ENCODE measurements at places on chromosomes 7 and 10.

DNA sequence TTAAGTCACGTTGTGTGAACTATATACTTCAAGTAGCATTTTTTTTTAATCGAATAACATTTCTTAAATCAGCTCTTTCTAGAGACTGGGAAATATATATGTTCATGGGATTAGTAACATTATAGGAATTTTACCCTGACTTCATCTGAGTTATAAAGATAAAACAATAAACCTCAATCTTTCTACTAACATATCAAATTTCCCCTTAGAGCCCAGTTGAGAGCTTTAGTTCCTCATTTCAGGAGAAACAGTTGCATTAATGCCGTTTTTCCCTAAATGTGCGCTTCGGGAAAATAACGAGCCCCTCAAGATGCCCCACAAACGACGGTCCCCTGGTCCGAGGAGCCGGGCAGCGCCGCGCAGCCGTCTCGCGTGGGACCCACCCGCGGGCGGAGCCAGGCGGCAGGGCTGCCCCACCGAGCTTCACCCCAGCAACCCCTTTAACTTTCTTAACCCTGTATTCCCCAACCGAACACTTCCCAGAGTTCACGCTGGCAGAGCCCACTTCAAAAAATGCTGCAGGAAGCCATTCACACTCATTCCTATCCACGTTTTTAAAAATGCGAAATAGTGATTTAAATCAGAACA, 152.5 kb upstream of the YAE1 start:
- DNase-seq = no peak

DNA sequence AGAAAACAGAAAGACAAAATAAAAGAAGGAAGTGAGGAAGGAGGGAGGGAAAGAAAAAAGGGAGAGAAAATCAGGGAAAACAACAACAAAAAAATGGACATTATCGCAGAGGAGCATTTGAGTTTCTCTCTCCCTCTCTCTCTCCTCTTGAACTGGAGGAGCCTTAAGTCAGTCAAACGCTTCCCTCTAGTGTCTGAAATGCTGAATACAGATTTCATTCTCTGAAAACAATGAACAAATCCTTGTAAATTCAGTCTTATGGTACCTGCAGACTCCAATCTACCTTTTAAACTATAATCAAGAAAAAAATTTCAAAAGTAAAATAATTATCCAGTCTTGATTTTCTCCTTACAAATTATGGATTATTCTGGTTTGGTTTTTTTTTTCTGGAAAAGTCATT, 89.2 kb upstream of the PFKP start:
- peak; percentile 1 for DNase-seq

DNA sequence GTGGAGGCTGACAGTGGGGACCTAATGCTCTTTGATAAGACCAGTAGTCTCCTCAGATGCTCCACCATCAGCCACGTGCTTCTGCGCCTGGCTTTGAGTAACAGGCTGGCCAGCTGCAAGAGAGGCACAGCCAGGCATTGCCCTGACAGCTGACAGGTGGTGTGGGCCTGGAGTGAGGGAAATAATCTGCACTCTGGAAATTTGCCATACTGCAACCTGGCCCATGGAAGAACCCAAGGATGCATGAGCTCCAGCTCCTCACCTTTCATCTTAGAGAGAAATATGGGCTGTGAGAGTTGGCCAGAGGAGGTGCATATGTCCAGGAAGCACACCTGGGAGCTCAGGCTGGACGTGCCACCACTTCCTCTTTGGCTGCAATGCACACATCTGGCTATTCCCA, 118.9 kb downstream of the PLXDC2 start:
- DNase-seq = no peak

- DNase-seq = no peak
These were observed 149.2 kb downstream of the PRKAG2 start for GRCh38 chr7:151727579-151728285.

GRCh38 chr7:124566583-124566982, 199.0 kb downstream of the GPR37 start:
- DNase-seq = no peak

- DNase-seq = no peak
These were observed 389.9 kb upstream of the SEMA3C start for GRCh38 chr7:81308643-81309322.

DNA sequence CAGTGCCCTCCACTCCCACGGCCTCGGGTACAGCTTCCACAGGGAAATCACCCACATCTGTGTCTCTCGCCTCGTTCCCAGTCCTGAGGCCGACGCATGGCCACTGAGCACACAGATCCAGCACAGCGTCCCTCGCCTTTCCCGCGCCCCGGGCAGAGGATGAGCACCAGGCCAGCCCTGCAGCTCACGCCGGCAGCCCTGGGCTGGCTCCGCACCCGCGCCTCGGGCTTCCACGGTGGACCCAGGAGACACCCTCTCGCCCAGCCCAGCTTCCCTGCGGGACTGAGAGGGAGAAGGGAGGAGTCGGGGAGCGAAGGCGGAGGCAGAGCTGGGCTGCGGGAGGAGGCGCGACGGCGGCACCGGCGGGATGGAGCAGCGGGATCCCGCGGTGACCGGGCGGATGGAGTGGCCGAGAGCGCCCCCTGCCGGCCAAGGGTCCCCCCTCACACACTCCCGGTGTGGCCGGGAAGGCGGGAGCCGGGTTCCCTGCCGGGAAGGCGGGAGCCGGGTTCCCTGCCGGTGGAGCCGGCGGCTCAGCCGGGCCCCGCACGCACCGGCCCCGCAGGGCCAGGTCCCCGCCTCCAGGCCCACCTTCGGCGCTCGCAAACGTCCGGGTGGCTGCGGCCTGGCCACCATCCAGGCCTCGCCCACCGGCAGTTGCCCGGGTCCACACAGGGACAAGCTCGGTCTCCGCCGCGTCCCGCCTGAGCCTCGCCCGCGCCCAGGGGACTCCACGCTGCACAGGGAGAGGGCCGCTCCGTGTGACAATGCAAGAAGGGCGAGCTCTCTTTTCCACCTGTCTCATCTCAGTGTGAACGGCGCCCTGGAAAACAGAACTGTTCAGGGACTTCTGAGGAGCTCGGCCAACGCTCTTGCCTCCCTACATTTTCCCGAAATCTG, 110.3 kb upstream of the LANCL2 start:
- DNase-seq = peak; percentile 87

DNA sequence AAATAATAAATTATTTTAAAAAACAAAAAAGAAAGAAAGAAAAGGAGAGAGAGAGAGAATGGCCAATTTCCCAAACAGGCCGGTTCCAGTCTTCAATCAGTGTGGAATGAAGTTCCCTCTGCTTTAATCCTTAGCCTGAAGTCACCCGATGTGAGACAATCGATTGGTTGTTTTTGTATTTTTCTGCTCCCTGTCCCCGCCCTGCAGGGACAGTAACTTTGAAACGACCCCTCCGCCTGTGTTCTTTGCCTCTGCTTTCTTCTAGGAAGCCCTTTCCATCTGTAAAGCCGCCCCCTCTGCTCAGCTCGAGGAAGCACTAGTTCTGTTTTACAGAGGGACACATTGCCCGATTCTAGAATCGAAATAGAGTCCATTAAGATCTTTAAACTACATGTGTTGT, 33.4 kb downstream of the FOXL3 start:
- no peak for DNase-seq

- no peak for DNase-seq
These were observed 122.6 kb downstream of the MICU1 start for GRCh38 chr10:72503241-72503640.
